Activated CD8-positive, alpha-beta memory T cell treated with anti-CD3 and anti-CD28 coated beads for 4 hours (primary cell): ENCODE measurements at places on chromosomes 13 and 19.

DNA sequence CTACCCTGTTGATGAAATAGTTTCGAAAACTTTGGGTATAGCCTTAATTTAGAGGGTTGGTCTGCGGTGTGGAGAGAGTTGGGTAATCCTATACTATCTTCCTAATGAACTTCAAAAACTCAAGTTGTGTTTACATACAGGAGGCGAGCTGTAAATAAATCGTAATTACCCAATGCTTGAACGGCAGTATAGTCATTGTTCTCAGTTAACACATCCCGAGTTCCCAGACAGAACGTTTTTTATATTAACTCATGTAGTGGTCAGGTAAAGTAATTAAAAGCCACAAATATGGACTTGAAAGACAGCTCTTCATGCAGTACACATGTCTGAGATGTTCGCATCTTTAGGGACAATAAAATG is 1.5 kb downstream of the PDS5B start:
- DNase-seq, result no peak

GRCh38 chr13:46149272-46150133 is 32.5 kb downstream of the LCP1 start:
- DNase-seq, result no peak

DNA sequence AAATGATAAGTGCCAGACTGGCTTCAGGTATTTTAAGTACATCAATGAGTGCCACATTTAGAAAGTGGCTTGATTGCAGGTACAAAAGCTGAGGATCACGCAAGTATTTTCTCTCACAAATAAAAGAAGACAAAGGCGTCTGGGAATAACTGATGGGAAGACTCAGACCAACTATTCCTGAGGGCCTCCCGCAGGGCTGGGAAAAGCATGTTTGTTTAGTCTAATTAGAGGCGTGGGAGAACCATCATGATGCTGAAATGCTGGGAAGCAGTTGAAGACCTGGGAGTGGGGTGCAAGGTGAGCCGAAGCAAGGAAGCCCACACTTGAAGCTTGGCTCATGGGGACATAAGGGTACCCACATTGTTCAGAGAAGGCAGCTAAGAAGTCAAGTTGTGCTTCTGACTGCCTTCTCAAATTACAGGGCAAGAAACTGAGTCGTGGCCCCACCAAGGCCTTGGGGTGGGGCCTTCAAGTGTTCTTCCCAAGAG is 536.0 kb downstream of the MYO16 start:
- no peak for DNase-seq

- DNase-seq, result no peak
These were observed 362.1 kb upstream of the DACH1 start for GRCh38 chr13:72229067-72229466.

DNA sequence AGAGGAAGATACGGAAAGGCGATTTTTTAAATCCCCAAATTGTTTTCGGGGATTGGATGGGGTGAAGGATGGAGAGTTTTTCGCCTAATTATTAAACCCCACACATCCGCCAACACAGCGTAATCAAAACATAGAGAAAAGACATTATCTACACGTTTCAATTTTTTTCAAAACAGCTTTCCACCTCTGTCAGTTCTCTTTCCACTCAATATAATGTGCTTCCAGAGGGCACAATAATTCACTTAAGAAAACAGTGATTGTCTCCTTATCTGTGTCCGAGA is 435 bp upstream of the OBI1 start:
- no peak for DNase-seq

DNA sequence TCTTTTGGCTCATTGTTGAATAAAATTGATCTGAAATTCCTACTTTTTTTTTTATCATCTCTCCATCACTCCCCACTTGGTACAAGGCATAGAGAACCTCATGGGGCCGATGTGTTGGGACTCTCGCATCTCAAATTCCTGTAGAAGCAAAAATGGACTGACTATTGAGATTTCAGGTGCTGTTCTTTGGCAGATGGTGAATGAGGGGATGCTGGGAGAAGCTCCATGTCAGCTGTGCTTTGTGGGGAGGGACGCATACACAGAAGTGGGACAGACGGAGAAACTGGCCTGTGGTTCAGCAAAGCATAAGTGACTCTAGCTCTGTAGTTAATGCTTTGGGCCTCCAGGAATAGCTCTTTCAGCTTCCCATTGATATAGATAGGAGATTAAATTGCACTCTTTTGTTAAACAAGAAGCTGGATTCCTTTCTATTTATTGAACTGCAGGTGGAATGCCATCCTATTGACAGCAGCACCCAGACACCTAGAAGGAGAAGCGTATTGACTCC is 194.5 kb upstream of the RNF113B start:
- no peak for DNase-seq

DNA sequence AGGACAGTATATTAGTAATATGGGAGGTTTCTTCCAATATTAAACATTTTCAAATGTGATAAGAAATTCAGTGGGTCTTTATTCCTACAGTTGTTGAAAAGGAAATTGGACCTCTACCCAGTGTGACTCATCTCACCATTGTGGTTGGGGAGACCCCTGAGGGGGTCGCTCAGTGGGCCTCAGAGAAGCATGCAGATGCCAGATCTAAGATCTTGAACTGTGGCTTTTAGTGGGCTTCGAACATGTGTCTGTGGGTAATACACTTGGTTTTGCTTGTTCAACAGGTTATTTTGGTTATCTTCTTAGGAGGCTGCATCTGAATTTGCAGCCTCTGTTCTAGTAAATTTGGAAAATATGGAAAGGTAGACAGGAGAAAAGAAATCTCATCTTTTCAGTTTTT is 132.3 kb downstream of the PCCA start:
- no peak for DNase-seq

- no peak for DNase-seq
These were observed 214.9 kb downstream of the KLF5 start for GRCh38 chr13:73273745-73274144.

DNA sequence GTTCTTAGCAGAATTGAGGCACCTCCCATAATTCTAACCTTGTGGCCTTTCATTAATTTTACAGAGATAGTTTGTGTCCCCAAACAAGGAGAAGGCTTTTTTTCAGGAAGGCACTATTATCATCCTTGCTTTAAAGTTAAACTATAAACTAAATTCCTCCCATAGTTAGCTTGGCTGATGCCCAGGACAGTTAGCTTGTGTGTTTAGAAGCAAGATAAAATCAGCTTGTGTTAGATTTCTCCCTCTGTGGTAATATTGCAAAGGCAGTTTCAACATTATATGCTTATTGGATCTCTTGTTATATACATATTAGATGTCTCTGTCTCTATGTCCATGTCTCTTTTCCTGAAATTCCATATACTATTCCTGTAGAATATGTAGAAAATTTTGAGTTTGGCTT is 342.7 kb downstream of the TBC1D4 start:
- DNase-seq, result no peak

DNA sequence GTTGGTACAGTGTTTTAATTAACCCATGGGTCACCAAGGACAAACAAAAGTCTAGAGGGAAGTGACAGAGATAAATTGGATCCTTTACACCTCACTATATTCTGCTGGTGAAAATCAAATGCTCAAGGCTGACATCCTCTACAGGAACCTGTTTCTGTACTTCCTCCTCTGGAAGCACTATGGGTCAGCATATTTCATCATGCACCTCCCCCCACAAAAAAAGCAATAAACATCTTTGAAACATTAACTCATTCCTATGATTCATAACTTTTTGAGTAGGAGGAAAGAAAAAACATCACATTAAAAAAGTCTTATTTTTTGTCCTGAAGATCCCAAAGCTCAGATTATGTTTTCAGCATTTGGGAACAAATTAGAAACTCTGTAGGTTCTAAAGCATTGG is 588.3 kb upstream of the SGCG start:
- no peak for DNase-seq

DNA sequence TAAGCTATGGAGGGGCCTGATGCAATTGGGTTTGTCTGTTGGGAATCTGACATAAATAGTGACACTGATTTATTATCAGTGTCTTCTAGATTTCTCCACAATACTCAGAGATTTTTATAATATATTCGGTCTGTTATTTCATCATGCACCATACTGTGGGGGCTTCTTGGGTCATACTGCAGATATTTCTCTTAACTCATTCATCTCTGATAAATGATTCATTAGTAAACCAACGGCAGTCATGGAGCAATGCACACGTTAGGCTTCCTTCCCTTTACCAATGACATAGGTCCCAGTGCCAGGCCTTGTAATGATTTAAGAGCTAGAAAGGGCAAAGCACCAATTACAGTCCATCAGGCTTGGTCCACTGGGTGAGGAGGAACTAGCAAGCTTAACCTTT is 53.6 kb downstream of the FAM216B start:
- no peak for DNase-seq

DNA sequence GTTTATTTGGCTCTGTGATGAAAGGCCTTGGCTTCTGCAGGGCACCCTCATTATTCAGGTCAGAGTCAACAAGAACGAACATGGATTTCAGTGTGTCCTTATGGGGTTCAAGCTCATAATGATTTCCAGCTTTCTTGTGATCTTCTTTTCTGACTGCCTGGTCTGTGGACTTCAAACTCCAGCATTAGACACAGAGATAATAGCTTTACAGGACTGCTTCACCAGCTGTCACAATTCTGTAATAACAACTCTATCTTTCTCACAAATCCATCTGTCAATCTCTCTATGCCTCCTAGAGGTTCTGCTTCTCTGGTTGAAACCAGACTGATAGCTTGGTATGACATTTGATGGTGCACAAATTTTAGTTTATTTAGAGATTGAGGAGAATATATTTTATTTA is 13.1 kb upstream of the SLITRK6 start:
- DNase-seq, result no peak

DNA sequence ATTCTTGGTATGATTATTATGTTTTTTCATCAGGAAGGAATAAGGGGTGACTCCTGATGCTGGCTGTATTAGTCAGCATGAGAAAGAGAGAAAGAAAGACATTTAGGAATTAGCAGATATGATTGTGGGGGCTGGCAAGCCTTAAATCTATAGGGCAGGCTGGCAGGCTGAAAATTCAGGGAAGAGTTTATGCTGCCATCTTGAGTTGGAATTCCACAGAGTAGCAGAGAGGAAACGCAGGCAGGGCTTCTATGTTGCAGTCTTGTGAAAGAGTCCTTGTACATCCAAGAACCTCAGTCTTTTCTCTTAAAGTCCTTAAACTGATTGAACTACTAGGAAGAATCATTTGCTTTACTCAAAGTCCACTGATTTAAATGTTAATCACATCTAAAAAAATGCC is 262.7 kb upstream of the SLC10A2 start:
- DNase-seq, result no peak

- DNase-seq, result no peak
These were observed 39.1 kb downstream of the PEPD start for GRCh38 chr19:33482476-33482875.

DNA sequence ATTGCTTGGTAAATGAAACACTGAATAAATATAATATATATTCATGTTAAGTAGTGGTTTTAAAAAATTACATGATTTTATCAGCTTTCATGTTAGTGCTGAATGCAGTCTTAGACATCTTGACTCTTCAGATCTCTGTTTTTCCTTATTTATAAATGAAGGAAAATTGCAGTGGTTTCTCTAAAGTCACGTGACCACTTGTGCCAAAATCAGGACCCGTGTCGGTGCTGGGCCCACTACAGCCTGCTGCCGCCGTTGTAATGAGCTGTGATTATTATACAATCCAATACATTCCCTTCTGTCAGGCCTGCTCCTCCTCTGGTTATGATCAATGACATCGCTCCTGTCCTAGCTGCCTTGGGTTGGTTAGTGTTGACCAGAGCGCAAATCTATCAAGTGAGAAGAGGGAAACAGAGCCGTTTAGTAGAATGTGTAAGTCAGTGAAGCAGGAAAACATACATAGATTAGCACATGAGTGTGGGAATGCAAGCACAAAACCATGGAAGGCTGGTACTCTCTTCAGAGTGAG is 88.2 kb downstream of the AKAP11 start:
- no peak for DNase-seq

GRCh38 chr19:4115050-4115817 is 8.7 kb downstream of the MAP2K2 start:
- no peak for DNase-seq

DNA sequence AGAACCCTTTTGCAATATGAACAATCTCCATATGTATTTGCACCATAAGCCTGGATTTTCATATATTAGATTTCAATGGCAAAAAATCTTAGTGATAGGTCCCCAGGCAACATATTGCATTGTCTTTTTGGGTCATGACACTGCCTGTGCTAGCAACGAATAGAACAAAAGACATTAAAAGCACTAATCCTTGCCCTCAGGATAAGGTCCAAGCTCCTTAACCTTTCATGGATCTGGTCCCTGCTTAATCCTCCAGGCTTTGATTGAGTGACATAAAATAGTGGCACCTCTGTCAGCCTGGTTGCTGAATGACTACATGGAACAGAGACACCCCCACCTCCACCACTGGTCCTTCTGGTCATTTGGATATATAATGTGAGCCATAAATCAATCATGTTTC is 134.4 kb downstream of the RBM26 start:
- DNase-seq, result no peak

DNA sequence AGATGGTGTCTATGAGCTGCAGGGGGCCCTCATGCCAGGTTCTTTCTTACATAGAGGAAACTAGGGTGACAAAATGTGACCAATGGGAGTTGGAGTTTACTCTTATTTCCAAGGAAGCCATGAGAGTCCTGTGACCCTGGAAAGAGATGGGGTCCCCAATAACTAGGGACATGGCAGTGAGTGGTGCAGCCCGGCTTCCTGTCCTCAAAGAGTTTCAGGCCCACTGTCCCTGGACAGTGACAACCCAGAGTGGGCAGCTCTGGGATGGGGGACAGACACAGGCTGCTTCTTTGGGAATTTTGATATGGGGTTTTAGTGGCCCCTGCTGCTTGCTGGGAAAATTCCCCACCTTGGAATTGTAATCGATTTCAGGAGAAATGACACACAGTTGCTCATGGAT is 8.4 kb upstream of the IGFL1 start:
- no peak for DNase-seq

DNA sequence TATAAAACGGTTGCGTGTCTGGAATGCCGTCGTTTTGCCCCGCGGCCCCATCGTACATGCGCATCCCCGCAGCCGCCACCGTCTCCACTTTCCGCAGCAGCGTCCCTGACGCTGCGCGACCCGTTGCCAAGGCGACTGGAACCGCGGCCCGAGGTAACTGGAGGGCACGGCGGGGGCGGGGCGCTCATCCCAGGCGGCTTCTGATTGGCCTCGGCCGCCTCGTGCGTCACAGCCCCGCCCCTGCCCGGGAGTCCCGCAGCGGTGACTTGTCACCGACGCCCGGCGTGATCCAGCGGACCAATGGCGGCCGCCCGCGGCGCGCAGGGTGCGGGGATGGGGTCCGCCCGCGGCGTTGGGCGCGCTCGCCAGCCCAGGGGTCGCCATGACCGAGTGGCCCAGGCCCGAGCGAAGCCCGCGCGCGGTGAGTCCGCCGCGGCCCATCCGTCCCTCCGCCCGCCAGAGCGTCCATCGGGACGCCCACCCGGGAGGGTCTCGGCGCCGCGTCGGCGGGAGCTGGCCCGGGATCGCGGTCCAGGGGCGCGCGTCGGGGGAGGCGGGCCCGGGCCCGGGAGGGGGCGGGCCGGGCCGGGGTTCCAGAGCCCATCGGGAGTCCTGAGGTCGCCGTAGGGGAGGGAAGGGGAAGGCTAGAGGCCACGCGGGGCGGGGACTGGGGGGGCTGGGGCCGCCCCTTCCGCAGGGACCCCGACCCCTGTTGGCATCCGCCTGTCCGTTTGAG is at the start of gene ZSCAN1:
TSS of gene ZSCAN1 (plus strand) at position 285 of the 736 bp plus-strand sequence. CDS start 3,812 bp downstream, outside the sequence.
- DNase-seq, result peak; percentile 13

- DNase-seq, result no peak
These were observed 39.3 kb upstream of the ZNF780A start for GRCh38 chr19:40130013-40130412.
